Naive thymus-derived CD8-positive, alpha-beta T cell (primary cell): ENCODE measurements at places on chromosomes 2 and 18.

DNA sequence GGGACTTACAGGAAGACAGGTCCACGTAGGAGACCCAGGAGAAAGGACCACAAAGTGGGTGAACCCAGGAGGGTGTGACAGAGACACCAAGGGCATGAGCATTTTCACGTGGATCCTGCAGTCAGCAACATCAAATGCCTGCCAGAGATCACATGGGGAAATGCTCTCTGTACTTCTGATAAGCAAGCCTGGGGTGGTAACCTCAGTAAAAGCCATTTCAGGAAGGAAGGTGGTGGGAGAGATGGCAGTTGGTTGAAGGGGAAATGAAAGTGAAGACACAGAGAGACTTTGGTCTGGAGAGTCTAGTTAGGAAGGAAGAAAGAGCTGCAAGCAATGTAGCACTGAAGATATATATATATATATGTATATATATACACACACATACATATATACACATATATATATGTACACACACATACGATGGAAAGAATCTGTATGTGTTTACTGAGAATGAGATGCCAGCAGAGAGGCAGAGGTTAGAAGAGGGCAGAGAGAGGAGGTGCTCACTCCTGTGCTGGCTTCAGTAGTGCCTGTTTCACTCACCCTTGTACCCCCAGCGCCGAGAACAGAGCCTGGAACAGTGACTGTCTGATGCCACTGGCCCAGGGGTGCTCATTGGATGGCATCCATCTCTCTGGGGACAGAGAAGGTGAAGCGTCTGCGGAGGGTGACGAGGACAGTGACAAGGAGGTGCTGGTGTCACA is 314.9 kb downstream of the AFF3 start:
- no peak for DNase-seq

GRCh38 chr2:237459741-237460174 is 27.3 kb upstream of the MLPH start:
- no peak for DNase-seq

DNA sequence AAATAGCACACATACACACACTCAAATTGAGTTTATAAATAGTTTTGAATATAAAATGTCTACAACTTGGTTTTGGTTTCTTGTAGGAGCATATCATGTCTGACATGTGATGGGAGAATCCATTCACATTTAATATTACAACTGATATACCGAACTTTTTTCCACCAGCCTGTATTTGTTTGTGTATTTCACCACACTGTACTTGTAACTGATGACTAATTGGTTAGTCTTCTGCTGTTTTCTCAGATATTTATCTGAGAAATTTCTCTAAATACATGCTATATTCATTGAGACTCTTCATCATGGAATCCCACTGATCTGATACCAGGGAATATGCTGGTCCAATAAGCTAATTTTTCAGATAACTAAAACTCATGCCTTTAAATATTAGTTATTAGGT is 56.3 kb upstream of the UBXN4 start:
- no peak for DNase-seq

DNA sequence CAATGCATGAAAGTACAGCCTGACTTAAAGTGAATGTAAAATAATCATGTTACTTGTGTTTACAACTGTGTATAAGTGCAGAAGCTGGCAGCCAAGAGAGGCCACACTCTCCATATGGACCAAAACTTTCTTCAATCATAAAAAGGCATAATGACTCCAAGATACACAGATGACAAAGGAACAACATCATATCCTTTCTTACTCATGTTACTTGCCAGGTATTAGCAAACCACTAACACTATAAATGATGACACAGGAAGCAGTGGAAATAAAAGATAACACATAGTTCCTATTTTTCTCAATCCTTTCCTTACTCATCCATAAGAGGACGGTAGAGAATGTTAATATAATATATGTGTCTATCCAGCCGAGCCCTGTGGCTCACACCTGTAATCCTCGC is 400.0 kb upstream of the CDH2 start:
- DNase-seq, result no peak

DNA sequence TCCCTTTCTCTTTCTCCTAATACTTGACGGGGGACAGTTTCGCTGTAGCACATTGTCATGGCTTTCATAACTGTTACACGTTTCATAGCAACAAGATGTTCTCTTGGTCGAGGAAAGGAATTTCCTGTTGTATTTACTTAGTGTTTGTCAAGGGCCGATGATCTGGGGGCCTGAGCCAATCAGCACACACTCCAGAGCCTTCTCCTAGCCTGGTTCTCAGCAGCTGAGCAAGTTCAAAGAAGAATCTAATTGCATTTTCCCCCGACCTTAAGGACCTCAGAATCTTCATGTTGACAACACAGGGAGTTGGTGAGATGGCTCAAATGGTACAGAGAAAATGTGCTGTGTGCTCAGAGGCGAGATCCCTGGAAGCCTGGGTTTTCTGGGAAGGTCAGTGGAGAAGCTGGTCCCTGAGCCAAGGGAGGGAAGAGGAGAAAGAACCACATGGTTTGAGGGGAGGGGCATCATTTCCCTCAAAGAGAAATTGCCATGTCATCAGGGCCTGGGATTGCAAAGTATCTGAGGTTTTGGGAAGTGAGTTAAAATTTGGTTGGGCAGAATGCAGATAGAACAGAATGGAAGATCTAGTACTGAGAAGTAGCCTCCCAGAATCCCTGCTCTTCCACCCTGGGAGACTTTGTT is 76.9 kb upstream of the AGAP1 start:
- DNase-seq, result no peak

GRCh38 chr2:103898561-103898960 is 955.4 kb upstream of the POU3F3 start:
- no peak for DNase-seq

GRCh38 chr18:78699499-78699898 is 280.1 kb upstream of the SALL3 start:
- no peak for DNase-seq

- no peak for DNase-seq
Observed at GRCh38 chr2:170680172-170680941, 34.8 kb upstream of the SP5 start.

DNA sequence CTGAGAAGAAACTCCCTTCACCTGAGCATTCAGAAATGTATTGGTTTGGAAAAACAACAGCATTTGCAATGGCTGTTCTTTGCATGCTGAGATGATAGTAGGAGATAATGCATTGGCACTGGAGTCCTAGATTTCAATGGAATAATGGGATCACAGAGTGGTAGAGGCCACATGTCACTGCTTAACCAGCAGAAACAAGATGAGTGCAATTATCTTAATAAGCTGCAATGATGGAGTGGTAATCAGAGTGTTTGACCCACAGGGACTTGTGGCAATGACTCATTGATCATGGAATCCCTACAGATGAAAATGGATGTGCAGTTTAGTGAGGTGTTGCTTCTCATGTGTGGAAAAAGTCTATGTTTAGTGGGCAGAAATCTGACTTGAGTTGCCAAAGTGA is 218.8 kb upstream of the ZEB2 start:
- DNase-seq, result no peak

GRCh38 chr2:150051004-150051403 is 436.5 kb downstream of the RND3 start:
- no peak for DNase-seq

DNA sequence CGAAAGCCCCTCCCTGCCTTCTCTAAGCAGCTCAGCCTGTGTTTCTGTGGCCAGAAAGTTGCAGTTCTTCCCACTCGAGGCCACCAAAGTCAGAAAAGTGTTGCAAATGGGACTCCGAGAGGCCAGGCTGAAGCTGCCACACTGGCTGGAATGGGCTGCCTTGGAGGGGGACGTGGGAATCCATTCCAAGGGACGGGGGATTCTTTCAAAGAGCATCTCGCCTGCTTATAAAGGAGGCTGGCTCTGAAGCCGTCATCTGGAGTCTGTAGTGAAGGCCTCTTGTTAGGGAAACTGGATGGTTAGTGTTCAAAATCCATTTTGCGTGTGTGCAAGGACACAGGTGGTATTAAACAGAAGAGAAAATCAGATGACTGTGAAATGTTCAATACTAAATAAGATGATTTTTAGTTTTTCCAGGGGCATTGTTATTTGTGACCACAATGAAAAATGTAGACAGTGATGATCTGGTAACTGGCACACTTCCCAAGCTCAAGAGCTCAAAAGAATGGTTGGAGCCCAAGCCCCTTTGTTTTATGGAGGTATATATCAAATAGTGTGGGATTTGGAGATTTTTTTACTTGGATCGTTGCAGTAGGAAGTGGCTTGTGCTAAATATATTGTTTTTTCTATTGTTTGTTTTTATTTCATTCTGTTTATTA is 782 bp downstream of the FAM228B start:
- DNase-seq, result no peak

GRCh38 chr2:32851777-32852439 is 94.8 kb upstream of the LTBP1 start:
- DNase-seq, result no peak

DNA sequence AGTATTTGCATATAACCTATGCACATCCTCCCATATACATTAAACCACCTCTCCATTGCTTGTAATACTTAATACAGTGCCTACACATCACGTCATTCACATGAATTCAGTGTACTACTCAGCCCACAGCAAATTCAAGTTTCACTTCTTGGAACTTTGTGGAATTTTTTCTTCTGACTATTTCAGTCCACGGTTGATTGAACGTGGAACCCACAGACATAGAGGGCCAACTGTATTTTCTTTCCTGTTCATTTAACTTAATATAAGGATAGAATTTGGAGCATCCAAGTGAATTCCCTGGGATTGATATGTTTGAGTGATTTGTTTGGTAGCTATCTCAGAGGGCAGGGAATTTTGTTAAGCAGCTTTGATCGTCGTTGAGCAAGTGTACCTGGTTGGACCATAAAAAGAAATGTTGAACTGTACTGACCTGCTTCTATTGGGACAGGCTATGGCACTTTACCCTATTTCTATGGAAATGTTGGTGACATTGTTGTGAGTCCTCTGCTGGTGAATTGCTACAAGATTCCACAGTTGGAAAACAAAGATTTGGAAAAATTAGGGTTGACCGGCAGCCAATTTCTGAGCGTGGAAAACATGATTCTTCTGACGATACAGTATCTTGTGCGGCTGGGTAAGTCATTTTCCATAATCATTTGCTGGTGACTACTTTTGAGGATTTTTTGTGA is 156.6 kb downstream of the ESCO1 start:
- DNase-seq, result no peak

DNA sequence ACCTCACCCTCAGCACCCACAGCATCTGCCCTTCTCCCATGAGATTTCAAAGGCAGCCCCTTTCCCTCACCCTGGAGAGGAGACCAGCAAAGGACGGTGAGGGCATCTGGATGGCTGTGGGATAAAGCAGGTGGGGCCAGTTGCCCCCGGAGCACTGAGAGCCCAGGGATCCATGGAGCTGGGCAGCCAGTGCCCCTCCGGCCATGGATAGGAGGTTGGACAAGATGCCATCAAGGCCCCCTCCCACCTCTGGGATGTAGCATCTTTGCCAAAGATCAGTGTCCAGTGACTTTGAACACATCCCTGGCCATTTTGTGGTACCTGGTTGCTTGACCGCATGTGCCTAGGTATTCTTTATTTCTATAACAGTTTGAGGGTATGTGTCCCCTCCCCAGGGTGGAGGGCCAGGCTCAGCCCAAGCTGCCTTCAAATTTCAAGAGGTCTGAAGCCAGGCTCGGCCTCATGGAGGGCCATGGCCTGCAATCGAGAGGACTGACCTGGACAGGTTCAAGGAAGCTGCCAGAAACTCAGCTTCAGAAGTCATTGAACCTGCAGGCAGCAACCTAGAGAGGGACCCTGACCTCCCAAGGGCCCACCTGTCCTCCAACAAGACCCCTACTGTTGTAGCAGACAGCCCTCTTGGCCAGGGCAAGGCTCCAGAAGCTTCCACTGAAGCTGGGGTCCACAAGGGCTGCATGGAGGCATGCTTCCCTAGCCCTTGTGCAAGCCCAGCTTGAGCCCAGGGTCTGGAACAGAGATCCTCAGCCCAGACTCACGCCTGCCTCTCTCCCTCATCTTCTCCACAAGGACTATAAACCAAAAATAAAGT is 55.5 kb upstream of the BIN1 start:
- DNase-seq, result no peak

- no peak for DNase-seq
Observed at GRCh38 chr2:234033174-234033573, 17.3 kb upstream of the SPP2 start.

DNA sequence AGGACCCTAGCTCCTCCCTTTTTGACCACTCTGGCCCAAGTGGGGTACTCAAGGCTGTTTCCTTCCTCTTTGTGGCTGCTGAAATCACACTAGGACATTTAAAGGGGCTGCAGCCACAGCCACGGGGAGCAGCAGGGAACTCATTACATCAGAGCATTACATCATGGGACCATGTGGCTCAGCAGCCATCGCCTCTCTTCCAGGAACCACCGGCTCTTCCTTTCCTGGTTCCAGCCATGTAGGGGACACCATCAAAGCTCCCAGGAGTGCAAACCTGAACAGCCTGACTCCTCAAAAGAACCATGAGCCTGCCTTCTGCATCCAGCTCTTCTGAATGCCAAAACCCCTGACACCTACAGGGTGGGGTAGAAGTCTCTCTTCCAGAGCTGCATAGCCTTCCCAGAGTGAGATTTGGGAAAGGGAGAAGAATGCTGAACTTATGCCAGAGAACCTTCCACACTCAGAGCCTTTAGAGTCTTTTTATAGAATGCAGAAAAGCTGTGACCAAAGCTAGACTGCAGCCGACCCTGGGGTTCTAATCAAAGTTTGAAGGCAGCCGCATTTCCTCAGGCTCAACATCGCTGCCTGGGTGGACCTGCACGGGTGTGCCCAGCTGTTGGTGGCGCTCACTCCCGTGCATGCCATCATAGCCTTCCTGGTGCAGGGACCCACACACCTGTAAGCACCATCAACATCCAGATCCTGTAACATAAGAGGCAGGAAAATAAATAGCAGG is 121.7 kb downstream of the KLHL29 start:
- no peak for DNase-seq

DNA sequence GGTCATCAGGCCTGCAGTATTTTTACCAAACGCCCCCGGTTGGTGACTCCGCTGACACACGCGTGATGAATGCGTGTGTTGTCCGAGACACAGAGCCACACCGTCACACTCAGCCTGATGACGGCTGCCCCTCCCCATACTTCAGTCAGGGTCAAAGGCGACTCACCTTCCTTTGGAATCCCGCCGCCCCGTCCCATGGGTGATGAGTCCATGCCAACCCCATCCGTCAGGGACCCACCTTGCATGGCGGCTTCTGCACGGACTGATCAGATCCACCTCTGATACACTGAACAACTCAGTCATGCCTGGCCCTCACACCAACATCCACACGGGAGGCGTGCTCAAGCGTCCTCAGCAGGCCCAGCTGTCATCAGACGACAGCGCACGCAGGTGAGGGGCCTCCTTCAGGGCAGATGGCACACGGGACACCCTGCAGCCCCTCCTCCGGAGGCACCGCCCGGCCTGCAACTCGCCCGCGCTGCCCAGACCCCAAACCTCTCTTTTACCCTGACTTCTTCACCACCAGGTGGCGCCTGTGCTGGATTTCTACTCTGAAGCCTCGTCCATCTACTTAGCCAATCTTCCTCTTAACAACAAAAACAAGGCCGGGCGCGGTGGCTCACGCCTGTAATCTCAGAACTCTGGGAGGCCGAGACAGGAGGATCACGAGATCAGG is 89.2 kb downstream of the ZNF516 start:
- peak; percentile 22 for DNase-seq

- no peak for DNase-seq
Observed at GRCh38 chr18:22933966-22934423, 867 bp downstream of the RBBP8 start.
